ENCODE measurements at places on chromosomes 7 and 10. TPM values are rescaled to one million over a fixed set of nuclear protein-coding genes. Genes with fewer than 3 reads are reported as not detected.

The HHEX gene
- 7.1 TPM for polyA plus RNA-seq

DNA sequence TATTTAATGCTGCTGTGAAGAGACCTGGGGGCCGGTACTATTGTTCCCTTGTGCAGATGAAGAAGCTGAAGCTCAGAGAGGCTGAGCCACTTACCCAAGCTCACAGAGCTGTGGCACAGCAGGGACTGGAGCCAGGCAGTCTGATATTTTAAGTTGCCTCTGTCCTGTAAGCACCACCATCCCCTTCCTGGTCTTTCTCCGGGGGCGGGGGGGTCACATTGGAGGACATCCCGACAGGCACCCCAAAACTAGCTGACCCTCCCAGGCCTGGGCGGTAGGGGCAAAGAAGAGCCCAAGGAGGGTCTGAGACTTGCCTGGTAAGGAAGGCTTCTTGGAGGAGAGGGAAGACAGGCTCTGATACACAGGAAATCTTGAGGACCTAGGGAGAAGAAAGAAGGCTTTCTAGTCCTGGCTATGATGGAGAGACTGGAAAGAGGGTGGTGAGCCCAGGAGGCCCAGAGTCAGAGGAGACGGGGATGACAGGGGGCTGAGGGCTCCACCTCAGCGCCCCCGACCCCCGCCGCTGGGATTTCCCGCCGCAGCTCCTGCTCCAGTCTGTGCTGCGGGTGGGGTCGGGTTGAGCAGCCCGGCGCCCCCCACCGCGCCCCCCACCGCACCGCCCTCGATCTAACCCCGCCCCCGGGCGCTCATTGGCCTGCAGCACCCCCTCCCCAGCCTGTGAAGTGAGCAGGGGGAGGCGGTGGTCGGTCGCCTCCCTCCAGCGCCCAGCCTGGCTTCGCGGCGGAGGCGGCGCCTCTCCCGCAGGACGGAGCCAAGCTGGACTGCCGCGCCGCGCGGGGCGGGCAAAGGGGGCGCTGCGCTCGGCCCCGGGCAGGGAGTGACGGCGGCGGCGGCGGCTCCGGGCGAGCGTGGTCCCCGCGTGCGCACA lies at the start of gene ADCYAP1R1:
Gene ADCYAP1R1, plus strand, starts transcription at position 711 of the 889 bp plus-strand sequence. CDS start 10,957 bp downstream, outside the sequence.
- peak; percentile 18 for DNase-seq

- DNase-seq = no peak
Observed at GRCh38 chr10:45053569-45054100, 52.9 kb downstream of the ZNF22 start.

The PDE1C gene
- 2.6 TPM for polyA plus RNA-seq

The ATP6V0A4 gene
- 0.12 TPM for polyA plus RNA-seq

The TMEM196 gene
- 0.79 TPM for polyA plus RNA-seq

GRCh38 chr10:11538834-11539190 lies 72.6 kb downstream of the USP6NL start:
- no peak for DNase-seq

The CYP26C1 gene
- polyA plus RNA-seq = not detected

The SPDYE17 gene
- polyA plus RNA-seq = not detected

GRCh38 chr7:98364220-98364619 lies 36.7 kb downstream of the BAIAP2L1 start:
- DNase-seq = no peak

GRCh38 chr7:151138153-151138851 lies 29.2 kb downstream of the GBX1 start:
- no peak for DNase-seq

GRCh38 chr7:12814107-12814506 lies 126.7 kb downstream of the ARL4A start:
- DNase-seq = no peak

The BTBD16 gene
- polyA plus RNA-seq = 0.79 TPM

- DNase-seq = no peak
Observed at GRCh38 chr10:16586358-16587138, 64.9 kb upstream of the C1QL3 start.

The ASB4 gene
- polyA plus RNA-seq = 0.33 TPM

DNA sequence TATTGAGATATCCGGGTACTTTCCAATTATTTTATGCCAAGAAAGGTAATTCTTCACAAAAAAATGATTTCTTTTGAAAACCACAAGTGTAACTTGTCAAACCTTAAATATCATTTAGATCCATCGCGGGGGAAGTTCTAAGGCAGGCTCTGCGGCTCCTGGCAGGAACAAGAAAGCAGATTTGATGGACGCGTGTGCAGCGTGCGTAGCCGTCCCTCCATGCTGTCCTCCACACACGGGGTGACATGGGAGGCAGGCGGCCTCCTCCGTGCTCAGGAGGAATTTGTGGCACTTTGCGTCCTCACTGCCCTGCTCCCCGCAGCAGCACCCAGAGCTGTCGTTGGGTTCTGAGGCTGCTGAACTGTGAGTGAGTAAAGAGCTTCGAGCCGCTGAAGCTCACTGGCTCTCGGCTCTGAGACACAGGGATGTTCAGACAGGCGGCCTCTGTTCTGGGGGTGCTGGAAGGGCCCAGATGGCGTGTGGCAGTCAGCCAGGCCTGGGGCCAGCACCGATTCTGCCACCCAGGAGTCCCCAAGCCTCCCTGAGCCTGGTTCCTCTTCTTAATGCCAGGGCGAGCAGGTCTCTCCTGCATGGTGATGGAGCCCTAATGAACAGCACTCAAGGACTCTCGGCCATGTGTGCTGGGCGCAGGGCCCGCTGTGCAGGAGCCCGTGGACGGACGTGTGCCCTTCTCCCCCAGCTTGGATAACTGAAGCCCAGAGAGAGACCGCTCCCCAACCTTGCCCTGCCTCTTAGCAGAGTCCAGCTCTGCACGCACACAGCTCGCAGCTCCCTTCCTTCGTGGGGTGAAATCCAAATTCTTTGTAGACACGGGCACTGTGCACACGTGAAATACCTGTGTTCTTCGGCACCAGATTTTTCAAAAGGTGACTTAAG lies 185.4 kb upstream of the SHH start:
- DNase-seq = no peak

The SCIN gene
- 4.3 TPM for polyA plus RNA-seq

The TLX1 gene
- 0.57 TPM for polyA plus RNA-seq

DNA sequence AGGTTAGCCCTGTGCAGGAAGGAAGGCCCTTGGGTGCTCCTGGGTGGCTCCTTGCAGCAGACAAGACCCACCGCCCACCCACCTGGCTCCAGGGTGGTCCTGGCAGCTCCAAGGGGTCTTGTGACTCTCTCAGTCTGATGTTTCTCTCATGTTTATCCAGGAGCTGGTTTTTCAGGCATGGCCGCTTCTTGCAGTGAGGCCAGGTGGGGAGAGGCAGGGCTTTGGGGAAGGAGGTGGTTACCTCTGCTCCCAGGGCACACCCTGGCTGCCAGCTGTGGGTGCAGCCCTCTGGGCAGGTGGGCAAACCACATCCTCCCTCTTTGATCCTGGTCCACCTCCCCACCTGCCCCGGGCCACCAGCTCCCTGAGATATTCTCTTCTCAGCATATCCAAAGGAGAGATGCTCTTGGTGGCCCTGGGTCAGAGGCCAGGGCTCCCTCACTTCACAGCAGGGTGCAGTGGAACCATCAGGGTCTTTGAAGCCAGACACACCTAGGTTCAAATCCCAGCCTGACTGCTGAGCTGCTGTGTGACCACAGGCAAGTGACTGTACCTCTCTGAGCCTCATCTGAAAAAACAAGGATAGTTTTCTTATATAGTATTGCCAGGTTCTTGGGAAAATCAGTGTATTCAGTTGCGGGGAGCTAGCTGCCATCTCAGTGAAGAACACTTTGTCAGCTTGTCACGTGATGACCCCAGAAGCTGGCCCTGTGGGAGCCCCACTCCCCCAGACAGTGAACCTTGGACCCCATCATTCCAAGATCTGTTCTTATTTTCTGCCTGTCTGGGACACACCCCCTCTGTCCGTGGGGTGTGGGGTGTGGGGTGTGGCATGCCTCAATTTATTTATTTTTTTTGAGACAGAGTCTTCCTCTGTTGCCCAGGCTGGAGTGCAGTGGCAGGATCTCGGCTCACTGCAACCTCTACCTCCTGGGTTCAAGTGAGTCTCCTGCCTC lies 11.5 kb downstream of the GTF2IRD1 start:
- DNase-seq = peak; percentile 76

- no peak for DNase-seq
Observed at GRCh38 chr10:47381103-47381395, 3.0 kb downstream of the ZNF488 start.

DNA sequence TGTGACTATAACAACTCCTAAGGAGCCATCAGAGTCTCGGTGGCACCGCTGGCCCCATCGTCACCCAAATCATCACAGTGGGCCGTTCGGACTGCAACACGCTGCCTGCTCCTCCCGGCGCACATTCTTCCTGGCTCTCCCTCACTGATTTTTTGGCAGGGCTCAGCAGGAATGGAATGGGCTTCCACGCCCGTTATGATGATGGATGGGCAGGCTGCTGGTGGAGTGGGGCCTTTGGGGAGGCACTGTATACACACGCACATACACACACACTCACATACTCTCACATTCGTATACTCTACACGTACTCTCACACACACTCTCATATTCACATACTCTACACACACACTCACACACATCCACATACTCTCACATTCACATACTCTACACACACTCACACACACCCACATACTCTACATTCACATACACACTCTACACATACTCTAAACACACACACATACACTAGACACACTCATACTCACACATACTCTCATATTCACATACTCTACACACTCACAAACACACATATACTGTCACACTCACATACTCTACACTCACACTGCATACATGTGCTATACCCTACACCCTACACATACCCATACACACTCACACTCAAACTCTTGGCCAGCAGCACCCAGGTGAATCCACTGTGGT lies 99.8 kb downstream of the KCNMA1 start:
- peak; percentile 28 for DNase-seq

DNA sequence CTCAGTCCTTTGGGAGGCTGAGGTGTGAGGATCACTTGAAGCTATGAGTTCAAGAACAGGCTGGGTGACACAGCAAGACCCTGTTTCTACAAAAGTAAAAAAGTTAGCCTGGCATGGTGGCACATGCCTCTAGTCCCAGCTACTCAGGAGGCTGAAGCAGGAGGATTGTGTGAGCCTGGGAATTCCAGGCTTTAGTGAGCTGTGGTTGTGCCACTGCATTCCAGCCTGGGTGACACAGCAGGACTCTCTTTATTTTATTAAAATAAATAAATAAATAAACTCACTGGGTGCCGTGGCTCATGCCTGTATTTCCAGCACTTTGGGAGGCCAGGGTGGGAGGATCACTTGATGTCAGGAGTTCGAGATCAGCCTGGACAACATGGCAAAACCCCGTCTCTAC lies 607.9 kb downstream of the CALN1 start:
- no peak for DNase-seq

DNA sequence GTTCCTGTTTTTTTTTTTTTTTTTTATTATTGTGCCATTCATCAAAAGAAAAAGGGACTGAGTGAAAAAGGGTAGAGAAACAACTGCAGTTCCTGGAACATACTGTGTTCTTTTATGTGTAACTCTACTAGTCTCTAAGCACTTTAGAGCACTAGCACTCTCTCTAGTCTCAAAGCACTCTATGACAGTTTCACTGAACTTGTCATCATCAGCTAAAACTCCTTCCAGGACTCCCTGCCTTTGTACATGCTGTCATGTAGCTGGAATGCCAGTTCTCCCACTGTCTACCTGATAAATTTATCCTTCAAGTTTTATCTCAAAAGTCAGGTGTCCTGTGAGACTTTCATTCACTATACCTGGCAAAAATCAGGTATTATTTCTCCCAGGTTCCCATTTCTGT lies 146.1 kb downstream of the RNF133 start:
- no peak for DNase-seq

DNA sequence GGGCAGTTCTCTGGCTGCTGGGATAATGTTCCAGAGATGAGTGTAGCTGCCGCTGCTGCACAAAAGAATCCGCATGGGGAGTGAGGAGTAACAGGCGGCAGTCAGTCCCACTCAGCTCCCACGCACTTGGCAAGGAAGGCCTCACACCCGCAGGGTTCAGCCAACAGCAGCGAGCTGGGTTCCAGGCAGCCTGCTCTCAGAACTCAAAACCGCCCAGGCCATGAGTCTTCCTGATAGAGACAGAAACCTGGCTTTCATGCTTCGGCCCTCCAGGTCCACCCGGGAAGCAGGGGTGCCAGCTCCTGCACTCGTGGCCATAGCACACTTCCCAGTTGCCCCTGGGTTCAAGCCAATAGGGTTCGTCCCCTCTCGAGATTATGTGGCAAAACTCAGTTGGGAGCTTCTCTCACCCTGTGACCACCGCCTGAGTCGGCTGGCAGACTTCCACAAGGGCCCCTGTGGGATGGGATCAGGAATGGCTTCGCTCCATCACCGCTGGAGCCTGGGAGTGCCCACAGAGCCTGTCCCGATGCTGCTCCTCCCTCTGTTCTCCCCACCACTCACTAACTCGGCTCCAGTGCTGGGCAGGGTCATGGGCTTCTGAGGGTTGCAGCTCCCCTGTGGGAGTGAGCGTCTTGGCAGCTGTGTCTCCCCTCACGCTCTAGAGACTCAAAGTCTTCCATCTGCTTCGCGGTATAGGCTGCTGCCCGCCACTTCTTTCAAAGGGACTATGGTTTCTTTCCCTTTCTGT lies 20.6 kb downstream of the CLRN3 start:
- no peak for DNase-seq

The FAM25C gene
- polyA plus RNA-seq = not detected

The ADAM12 gene
- 2.2 TPM for polyA plus RNA-seq

The UCN3 gene
- 11.4 TPM for polyA plus RNA-seq

The HIP1 gene
- polyA plus RNA-seq = 5.9 TPM

GRCh38 chr10:132867801-132868644 lies 74.3 kb downstream of the CFAP46 start:
- DNase-seq = peak; percentile 78

The VSTM2A gene
- polyA plus RNA-seq = 2.7 TPM

The TCERG1L gene
- 0.45 TPM for polyA plus RNA-seq

DNA sequence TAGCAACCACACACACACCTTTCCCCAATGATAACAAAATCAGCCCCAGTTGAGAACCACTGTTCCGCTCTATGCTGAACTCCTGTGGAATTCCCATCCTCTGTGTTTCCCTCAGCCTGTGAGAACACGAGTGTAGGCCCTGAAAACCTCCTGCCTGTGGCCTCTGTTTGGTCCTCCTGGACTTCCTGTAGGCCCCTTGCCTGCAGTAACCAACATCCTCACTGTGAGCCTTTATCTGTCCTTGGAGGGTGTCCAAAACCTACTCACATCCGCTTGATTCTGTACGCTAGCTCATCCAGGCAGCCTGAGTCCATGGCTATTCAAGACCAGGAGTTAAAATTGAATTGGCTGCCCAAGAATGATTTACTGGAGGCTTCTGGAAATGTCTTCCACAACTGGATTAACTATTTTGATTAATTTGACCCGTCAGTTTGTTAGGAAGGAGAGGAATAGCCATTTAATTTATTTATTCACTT lies 149.8 kb downstream of the AKR1D1 start:
- peak; percentile 24 for DNase-seq

The PRPF18 gene
- 21.0 TPM for polyA plus RNA-seq

- DNase-seq = no peak
Observed at GRCh38 chr10:69538461-69538860, 34.8 kb downstream of the NEUROG3 start.

The LIPF gene
- not detected for polyA plus RNA-seq
